T-helper 2 cell treated with Interferon-gamma antibody and Interleukin-4, amounts not matched to agents 5 μg/mL and 100 μg/mL, for 36 hours (primary cell): ENCODE measurements at places on chromosomes 12 and 14.

GRCh38 chr14:89320381-89321000, 96.5 kb downstream of the FOXN3 start:
- DNase-seq: no peak

DNA sequence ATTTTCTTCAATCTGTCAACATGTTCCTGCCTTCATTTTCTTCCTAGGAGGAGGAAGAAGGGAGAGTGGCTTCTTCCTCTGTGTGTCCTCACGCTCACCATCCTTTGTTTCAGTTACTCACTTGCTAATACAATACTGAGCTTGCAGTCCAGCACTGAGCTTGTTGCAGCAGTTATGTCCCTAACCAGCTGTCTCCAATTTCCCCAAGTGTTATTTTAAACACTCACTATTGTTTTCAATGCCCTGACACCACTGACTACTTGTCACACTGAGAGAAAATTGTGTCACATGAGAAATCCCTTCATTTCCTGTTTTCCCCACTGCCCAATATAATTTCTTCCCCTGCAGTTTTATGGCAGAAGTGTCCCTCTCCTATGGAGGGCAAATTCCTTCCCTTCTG, 53.4 kb downstream of the HSD17B6 start:
- no peak for DNase-seq

GRCh38 chr12:55847033-55847432, 4.3 kb upstream of the MMP19 start:
- DNase-seq: no peak

GRCh38 chr14:44963775-44964380, 1.9 kb downstream of the TOGARAM1 start:
- no peak for DNase-seq

GRCh38 chr12:131130311-131130911, 176.7 kb downstream of the ADGRD1 start:
- no peak for DNase-seq

DNA sequence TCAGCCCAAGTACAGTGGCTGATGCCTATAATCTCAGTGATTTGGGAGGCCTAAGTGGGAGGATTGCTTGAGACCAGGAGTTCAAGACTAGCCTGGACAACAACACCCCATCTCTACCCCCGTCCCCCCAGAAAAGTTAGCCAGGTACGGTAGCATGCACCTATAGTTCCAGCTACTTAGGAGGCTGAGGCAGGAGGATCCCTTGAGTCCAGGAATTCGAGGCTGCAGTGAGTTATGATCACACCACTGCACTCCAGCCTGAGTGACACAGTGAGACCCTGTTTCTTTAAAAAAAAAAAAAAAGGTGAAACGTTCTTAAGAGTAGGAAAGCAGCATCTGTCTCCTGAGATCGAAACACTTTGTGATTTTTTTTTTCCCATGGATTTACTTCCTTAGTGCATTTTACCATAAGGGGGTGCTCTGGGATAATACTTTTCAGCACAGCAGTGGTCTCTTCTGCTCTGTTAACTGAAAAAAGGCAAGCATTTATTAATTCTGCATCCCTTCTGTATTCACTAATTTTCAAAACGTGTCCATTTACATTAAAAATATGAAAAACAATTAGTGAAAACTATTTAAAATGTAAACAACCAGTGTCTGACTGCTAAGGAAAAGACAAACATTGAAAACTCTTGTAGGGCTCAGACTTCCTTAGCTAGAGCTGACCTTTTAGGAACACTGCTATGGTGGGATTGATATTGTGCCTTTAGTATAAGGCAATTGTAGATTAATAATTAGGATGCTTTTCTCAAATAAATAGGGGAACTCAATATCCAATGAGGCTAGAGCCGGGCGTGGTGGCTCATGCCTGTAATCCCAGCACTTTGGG, 31.2 kb upstream of the USP44 start:
- DNase-seq: no peak

GRCh38 chr14:30225176-30225575, 297.5 kb upstream of the PRKD1 start:
- no peak for DNase-seq

DNA sequence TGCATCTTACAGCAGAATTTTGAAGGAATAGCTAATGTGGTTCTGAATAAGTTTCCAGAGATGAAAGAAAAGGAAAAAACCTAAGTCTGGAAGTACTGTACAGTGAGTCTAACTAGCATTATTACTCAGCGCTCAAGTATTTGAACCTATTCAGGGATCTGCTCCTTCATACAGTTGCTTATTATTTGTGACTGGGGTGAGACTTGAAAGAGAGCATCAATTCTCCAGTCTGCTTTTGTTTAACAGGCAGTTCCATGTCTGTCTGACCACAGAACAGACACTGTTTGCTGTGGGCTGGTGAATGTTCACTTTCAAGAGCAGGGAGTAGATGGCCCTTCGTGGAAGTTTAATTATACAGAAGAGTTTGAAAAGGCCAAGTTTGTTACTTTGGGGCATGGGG, 9.3 kb downstream of the ETV6 start:
- DNase-seq: no peak

GRCh38 chr12:32754111-32754510, 1.6 kb downstream of the YARS2 start:
- DNase-seq: no peak

DNA sequence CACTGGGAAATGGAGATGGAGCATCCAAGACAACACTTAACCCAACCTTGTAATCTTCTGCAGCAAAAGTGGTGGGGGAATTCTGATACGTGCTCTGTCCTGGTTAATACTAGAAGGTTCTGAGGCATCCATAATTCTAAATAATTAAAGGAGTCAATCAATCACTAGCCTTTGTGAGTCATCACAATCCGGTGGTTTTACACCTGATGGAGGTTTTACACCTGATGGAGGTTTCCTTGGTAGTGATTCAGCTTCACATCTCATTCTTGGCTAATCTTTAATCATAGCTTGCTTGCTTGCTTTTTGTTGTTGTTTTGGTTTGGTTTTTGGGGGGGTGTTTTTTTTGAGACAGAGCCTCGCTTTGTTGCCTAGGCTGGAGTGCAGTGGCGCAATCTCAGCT, 343.4 kb downstream of the DPF3 start:
- DNase-seq: no peak

DNA sequence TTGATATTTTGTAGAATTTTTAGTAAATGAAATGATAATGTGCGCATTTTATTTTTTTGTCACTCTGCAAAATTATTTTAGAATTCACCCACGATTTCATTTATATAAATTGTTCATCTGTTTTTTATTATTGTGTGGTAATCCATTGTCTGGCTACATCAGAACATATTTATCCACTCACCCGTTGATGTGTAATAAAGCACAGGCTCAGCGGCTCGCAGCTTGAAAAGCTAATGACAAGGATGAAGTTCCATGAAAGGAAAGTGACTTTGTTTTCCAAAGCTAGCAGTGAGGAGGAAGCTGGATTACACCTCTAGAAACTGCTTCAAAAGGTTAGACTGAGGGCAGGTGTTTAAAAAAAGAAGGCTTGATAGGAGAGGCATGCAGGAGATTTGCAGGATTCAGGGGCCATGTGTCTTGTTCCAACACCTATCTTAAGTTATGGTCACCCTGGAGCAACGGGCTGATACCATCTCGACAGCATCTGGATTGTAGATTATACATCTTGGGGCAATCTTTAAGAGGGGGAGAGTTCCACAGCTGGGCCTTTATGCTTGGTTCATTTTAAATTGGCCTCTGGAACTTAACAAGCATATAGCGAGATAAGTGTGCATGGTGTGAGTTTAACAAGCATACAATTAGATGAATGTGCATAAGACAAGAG, 194.1 kb downstream of the TMTC3 start:
- no peak for DNase-seq

DNA sequence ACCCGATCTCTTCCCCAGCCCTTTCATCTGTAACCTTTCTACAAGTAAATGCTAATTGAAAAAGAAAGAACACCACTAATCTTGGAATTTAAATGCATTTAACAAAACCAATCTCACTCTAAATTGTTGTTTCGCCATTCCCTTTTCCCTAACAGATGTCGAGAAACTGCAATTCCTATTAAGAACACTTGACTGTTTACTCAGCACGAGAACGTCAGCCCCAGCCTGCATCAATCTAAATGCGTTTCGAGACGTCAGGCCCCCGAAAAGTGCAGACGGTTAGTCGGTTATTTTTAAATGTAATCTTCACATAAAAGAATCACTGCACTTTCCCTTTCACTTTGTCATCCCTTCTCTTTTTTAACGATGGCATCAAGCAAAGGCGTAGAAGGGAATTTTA, 837.6 kb downstream of the VRK1 start:
- no peak for DNase-seq

DNA sequence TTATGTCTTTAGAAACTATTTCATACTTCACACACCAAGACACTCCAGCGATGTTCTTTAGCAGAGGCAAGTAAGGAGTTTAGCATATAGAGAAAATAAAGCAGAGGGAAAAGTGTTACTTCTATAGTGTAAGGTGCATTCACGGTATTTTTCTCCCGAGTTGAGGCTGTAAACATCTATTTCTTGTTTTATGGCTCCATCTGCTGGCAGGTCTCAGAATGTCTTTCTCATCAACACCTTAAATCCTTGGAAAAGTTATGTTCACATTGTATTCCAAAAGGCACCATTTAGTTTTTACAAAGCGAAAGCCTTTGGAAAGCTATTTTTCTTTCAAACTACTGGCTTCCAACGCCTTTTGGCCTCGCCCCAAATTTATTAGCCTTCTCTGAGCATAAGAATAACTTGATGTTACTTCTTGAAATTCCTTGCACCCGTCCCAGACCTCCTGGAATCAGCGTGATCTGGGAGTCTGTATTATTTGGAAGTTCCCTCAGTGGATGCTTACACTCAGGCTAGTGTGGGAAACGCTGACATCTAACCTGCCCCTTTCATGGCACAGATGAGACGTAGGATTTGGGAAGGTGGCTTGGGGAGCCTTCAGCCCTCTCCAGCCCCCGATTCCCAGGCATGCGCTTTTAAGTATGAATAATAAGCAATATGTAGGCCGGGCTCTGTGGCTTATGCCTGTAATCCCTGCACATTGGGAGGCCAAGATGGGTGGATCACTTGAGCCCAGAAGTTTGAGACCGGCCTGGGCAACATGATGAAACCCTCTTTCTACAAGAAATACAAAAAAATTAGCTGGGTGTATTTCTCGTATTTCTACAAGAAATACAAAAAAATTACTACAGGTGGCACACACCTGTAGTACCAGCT, 1.9 kb upstream of the PIWIL1 start:
- no peak for DNase-seq

GRCh38 chr12:107590413-107590812, 95.2 kb upstream of the PWP1 start:
- no peak for DNase-seq

- DNase-seq: no peak
Measured at GRCh38 chr14:46581036-46581671, 70.4 kb downstream of the RPL10L start.

DNA sequence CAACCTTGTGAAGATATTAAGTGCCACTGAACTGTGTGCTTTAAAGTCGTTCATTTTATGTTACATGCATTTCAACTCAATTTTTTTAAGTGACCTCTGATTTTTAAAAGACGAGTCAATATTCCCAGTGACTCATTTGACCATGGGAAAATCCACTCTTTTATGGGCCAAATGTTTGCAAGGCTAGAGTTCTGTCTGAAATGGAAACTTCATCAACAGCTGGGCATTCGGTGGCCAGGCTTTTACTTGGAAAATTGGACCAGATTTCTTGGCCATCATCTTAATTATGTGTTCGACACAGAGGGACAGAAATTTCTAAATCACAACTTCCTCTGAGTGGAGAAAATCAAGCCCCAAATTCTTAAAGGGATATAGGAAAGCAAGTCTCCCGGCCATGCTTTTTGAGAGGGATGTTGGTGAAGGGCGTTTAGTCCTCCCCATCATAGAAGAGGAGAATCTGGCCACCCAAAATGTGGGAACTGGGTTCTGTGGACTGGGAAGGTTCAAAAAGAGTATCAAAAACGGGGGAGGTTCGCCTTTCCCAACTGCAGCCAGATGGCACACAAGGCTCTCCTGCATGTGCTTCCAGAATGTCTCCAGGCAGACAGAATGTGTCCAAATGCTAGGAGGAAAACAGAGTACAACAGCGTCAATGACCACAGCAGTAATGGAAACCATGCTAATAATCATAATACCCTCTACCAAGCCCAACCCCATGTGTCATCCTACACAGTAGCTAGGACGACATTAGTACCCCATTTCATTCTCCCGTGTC, 40.9 kb upstream of the FZD10 start:
- no peak for DNase-seq

DNA sequence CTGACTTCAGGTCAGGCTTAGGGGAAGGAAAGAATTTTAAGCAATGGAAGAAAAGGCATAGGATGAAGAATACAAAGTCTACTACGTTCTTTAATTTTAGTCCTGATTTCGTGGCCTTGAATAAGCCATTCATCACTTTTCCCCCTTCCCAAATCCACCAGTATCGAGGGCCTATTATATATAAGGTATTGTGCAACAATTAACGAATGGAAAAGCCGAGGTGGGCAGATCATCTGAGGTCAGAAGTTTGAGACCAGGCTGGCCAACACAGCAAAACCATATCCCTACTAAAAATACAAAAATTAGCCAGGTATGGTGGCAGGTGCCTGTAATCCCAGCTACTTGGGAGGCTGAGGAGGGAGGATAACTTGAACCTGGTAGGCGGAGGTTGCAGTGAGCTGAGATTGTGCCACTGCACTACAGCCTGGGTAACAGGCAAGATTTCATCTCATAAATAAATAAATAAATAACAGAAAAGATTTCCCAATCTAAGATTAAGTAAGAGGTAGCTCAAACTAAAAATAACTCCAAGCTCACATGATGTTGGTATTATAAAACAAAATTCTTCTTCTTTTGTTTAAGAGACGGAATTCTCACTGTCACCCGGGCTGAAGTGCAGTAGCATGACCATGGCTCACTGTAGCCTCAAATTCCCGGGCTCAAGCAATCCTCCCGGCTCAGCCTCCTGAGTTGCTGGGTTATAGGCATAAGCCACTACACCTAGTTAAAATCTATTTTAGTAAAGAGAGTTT, 58.3 kb upstream of the NR2C1 start:
- no peak for DNase-seq

- no peak for DNase-seq
Measured at GRCh38 chr12:115102450-115102849, 418.5 kb upstream of the TBX3 start.

DNA sequence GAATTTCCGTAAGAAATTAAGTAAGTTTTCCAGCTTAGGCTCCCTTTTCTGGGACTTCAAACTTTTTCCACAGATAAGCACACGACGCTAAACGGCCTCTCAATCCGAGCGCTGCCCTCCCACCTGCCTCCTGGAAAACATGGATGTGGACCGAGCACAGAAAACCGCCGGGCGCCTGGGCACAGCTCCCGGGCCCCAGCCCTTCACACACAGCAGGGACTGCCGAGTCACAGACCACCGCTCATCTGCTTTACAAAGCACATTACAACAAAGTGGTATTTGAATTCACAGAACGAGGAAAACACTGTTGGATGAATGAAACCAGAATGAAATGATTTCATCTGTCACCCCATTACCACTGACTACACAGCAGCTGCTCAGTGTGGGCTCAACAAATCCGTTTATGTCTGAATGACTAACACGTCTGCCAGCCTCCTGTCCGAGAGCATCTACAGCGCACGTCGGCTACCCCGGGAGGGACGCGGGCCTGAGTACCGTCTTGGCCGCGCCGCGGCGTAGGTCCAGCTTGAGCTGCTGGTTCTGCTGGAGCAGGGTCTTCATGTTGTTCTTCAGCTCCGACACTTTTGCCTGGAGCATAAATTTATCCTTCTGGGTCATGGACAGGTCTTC, 13.1 kb upstream of the ANKLE2 start:
- no peak for DNase-seq

- no peak for DNase-seq
Measured at GRCh38 chr14:61495809-61496208, 174.4 kb downstream of the PRKCH start.

GRCh38 chr12:121260091-121260490, 36.4 kb downstream of the CAMKK2 start:
- DNase-seq: no peak
